ENCODE measurements at places on chromosomes 6 and 20.

GRCh38 chr20:34637245-34638038 is 39.5 kb downstream of the PIGU start:
- DNase-seq: no peak

DNA sequence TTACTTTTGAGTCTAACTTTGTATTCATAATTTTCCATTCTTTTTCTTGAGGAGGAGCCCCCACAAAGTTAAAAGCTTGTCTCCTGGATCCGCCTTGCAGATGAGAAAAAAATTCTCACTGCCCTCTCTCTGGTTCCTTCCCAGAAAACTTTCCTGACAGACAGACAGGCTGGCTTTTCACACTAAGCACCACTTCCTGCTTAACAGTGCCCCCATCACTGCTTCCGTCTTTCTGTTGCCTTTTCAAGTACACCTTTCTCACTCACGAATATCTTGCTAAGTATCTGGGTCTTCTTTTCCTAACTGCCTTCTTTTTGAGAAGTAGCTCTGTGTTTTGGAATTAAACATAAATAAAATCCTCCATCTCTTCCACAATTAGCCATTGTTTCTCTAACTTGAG is 19.8 kb upstream of the LMBRD1 start:
- no peak for DNase-seq

DNA sequence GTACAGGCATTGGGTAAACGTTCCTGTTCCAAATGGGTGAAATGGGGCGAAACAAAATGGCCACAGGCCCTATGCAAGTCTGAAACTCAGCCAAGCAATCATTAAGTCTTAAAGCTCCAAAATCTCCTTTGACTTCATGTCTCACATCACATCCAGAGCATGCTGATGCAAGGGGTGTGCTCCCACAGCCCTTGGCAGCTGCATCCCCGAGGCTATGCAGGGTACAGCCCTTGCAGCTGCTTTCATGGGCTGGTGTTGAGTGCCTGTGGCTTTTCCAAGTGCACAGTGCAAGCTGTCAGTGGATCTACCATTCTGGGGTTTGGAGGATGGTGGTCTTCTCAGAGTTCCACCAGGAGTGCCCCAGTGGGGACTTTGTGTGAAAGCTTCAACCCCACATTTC is 270.0 kb upstream of the CDYL start:
- DNase-seq: no peak

- DNase-seq: no peak
Measured at GRCh38 chr6:112307707-112308106, 39.4 kb upstream of the RFPL4B start.

DNA sequence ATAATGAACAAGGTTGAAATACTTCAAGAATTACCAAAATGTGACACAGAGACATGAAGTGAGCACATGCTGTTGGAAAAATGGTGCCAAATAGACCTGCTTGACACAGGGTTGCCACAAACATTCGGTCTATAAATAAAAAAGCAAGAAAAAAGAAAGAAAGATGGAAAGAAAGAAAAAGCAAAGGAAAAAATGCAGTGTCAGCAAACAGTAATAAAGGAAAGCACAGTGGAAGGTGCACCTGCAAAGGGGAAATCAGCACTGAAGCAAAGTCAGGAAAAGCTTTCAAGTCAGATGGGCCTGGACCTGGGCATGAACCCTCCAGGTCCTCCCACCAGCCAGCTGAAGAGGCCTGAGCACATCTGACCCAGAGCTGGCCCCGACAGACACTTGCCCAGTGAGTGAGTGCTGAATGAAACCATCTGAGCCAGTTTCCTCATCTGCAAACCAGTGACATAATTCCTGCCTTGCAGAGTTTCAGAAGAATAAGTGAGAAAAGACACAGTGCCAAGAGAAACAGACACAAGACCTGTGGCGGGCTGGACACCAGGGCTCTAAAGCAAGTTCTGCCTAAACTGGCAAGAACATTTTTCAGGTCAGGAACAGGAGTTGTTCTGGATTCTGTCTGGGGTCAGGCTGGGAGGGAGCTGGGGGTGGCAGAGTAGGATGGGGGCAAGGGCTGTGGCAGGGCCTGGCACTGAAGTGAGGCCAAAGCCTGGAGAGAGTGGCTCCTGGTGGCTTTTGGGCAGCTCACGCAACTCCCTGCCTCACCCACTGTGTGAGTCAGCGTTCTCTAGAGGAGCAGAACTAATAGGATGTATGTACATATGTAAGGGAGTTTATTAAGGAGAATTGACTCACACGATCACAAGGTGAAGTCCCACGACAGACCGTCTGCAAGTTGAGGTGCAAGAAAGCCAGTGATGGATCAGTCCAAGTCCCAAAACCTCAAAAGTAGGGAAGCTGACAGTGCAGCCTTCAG is 23.9 kb upstream of the MICB start:
- DNase-seq: no peak

DNA sequence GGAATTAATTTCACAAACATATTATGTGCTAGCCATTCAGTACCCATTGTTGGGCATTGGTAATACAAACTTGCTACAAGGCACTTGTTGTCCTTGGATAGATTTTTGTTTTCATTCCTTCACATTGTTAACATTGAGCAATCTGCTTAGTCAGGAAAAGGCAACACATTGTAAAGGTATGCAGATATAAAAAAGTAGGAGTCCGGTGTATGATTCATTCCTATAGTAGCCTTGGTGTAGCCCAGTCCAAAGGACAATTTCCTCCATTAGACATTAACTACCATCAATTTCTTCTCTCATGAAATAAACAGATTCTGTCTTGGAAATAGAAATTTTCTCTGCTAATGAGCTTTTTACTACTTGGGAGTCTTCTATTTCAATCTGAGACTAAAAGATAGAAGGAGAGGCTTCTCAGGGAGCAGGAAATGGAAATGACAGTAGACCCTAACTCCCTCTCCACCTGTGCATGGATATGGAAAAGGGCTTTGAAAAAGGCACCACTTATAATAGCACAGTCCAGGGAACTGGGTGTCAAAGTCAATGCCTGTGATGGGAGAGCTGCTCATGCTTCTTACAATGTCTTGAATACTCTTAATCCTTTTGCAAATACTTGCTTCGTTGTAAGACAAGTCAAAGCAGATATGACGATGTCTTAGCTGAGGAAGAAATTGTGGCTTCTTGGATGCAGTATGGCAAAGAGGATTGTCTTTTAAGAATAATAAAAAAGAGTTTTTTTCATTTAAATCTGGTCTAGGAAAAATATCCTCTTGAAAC is 369.4 kb upstream of the CITED2 start:
- DNase-seq: no peak

GRCh38 chr20:8147476-8147875 is 15.4 kb downstream of the PLCB1 start:
- no peak for DNase-seq

DNA sequence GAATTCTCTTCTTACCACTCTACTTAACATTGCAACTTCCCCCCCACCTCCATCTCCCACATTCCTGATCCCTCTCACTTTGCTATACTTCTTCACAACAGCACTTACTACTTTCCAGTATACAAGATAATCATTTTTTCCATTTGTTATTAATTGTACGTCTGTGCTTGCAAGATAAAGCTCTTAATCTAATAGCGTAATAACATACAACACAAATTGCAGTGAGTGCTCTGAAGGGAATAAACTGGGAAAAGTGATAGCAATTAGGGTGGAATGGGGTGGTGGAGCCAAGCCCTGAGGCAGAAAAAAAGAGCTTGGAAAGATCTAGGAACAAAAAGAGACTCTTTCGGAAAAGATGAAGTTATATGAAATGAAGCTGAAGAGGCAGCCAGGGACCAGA is 8.5 kb downstream of the CGAS start:
- DNase-seq: no peak

GRCh38 chr20:47160240-47160639 is 196.3 kb downstream of the ZMYND8 start:
- no peak for DNase-seq

DNA sequence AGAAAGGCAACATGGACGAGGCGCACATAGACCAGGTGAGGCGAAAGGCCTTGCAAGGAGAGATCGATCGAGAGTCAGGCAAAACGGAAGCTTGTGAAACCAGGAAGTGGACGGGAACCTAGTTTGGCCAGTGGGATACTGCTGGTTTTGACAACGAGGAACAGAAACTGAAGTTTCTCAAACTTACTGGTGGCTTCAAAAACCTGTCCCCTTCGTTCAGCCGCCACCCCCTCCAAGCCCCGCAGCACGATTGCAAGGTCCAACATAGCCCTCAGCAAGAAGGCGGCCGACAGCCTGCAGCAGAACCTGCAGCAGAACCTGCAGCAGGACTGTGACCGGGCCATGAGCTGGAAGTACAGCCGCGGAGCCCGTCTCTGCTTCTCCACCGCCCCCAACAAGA is 238.0 kb downstream of the KHDC1L start:
- DNase-seq: no peak
